ENCODE measurements at places on chromosomes 3 and 15.

DNA sequence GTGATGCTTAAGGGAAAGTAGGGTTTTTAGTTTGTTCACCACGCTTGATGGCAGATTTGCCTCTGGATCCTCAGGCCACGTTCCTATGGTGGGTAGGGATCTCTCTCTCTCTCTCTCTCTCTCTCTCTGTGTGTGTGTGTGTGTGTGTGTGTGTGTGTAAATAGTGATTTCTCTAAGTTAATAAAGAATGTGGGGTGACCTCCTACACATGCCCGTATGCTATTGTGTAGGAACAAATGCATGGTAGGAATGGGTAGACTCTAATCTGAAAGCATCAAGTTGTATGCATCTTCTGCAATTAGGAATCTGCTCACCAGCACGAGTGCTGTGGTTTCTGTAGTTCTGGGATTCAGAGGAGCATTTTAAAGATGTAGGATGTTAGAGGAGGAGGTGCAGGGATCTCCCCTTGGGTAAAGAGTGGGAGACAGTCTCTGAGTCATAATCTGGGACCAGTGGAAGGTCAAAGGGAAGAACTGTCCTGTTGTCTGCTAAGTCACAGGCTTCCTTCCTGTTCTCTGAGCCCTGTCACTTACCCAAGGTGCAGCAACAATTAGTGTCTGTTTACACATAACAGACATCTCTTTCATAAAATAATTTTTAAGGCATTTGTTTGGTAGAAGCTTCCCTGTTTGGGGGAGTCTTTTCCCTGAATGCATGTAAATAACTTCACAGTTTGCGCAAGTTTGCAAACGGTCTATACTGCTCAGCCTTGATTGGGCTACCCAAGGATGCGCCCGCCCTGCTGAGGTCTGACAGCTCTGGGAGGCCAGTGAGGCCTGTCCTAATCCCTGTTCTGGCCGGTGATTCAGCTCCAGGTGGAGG, 139.8 kb downstream of the IGF1R start:
- no peak for DNase-seq

DNA sequence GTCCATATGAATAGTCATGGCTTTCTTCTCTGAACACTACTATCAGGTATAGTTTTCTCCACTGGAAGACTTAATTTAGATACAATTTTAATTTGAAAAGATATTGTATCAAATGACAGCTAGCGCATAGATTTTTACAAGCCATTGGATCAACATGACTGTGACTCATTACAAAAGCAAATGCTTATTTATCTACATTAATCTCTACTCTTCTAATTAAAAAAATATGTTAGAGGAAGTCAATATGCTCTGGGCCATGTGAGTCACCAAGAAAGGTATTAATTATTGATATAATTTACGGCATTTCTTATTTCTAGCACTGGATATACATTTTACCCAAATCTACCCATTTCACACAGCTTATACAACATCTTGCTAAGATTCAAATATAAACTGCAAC, 800.3 kb upstream of the GBE1 start:
- DNase-seq, result no peak

GRCh38 chr3:101730839-101731238, 6.4 kb downstream of the CEP97 start:
- no peak for DNase-seq

DNA sequence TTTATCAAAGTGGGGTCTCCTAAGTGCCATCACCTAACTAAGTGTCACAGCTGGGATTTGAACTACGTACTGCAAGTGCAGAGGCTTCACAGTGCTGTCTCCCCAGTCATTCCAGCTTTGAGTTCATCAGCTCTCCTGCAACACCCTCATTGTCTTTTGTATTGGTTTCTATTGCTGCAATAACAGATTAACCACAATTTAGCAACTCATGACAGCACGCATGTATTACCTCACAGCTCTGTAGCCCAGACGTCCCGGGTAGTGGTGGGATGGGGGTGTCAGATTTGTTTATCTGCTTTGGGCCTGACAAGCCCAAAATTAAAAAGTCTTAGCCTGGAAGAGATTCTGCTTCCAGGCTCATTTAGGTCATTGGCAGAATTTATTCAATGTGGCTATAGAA, 220.5 kb upstream of the LRRN1 start:
- DNase-seq, result no peak

DNA sequence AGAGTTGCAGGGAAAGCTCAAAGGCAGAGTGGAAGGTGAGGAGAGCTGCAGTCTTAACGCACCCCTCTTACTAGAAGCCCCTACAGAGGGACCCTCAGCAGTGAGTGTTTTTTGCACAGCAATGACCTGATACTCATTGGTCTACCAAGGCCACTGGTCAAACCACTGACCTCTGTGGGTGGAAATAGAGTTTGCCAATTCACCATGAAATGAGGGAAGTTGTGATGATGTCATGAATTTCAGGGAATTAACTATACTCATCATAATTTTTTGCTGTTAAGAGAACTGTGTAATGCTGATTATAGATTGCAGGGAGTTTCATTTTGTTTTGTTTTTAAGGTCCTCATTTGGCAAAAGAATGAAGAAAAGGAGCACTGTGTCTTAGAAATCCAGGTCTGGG, 101.7 kb upstream of the SMAD3 start:
- DNase-seq, result no peak

DNA sequence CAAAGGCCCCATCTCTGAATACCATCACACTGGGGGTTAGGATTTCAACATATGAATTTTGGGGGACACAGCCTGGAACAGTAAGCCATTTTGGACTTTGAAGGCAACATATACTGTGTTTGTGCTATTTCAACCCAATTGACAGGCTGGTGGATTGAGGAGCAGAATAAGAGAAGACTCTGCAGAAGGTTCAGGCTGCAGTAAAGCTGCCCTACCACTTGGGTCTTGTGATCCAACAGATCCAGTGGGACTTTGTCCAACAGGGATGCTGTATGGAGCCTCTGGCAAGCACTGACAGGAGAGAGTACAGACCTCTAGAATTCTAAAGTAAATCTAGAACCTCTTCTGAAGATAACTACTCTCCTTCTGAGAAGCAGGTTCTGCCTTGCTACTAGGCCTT, 1.1 kb upstream of the BCL2L10 start:
- DNase-seq, result no peak
